Brain microvascular endothelial cell (primary cell): ENCODE measurements at places on chromosomes 7 and 10.

DNA sequence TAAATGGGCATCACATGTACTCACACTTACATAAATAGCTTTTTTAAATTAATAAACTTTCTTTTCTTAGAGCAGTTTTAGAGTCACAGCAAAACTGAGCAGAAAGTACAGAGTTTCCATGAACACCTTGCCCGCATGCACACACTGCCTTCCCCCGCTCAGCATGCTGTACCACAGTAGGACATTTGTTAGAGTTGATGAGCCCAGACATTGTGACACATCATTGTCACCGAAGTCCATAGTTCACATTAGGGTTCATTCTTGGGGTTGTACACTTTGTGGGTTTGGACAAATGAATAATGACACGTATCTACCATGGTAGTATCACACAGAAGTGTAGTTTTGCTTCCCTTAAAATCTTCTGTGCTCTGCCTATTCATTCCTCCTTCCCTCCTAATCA lies 23.7 kb downstream of the UBN2 start:
- no peak for DNase-seq

- no peak for DNase-seq
Observed at GRCh38 chr10:35926846-35927245, 284.8 kb upstream of the FZD8 start.

- no peak for DNase-seq
Observed at GRCh38 chr10:13496931-13497330, 31.9 kb downstream of the BEND7 start.

DNA sequence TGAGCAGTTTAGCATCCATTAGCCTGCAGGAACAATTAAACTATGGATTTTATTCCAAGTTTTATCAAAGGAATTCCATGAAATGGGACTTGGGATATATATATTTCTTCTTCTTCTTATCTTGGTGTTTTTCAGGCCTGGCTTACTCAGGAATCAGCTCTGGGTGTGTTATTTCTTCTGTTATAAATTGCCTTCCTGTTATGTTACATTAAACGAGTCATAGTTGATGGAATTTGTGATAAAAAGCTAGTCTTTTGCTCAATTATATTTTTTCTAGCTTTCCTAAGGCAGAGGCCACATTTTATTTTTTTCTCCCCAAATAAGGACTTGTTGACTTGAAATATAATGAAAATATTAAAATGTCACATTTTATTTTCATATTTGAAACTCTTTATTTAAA lies 141.3 kb downstream of the EPC1 start:
- peak; percentile 25 for DNase-seq

GRCh38 chr7:41809529-41809939 lies 106.6 kb upstream of the INHBA start:
- no peak for DNase-seq
